Vein endothelial cell (primary cell): ENCODE measurements at places on chromosomes 3 and 15. TPM values are rescaled to one million over a fixed set of nuclear protein-coding genes. Genes with fewer than 3 reads are reported as not detected.

The FBN1 gene
- total RNA-seq: 103 and 127 TPM in 2 replicates

The ROPN1 gene
- total RNA-seq: not detected in 2 replicates

The FBXW12 gene
- not detected in 2 replicates for total RNA-seq

The CIB2 gene
- 1.2 and 2.9 TPM in 2 replicates for total RNA-seq

The SAMMSON gene
- total RNA-seq: not detected in 2 replicates

The RPUSD2 gene
- 11.2 and 12.7 TPM in 2 replicates for total RNA-seq

The MBNL1 gene
- total RNA-seq: 609 and 846 TPM in 2 replicates

The GOLGA8S gene
- not detected in 2 replicates for total RNA-seq

The ARF4 gene
- total RNA-seq: 247 and 267 TPM in 2 replicates

The DENND4A gene
- total RNA-seq: 30.2 and 31.4 TPM in 2 replicates

The ISLR gene
- total RNA-seq: under 0.01 and 0.76 TPM in 2 replicates

The OR5H2 gene
- not detected in 2 replicates for total RNA-seq

The GOLGA8K gene
- total RNA-seq: 0.48 and 0.65 TPM in 2 replicates

The ALDH1L1 gene
- total RNA-seq: not detected in 2 replicates

The CFAP20DC gene
- 1.2 and 1.3 TPM in 2 replicates for total RNA-seq

The PCSK6 gene
- total RNA-seq: 1.6 and 3.3 TPM in 2 replicates

The ST3GAL6 gene
- 3.3 and 6.0 TPM in 2 replicates for total RNA-seq

The RNU5B-1 gene
- not detected in 2 replicates for total RNA-seq

The GOLGA6D gene
- not detected in 2 replicates for total RNA-seq

The TRIM71 gene
- not detected in 2 replicates for total RNA-seq

The STRC gene
- not detected in 2 replicates for total RNA-seq

The CLDN16 gene
- total RNA-seq: under 0.01 TPM in 2 replicates

The EFHB gene
- total RNA-seq: 0.33 TPM in 1 of 2 replicates, not detected in the other

The KY gene
- not detected in 2 replicates for total RNA-seq

The PRSS50 gene
- not detected in 2 replicates for total RNA-seq

The GOLGA8M gene
- total RNA-seq: 1.6 TPM in 1 of 2 replicates, not detected in the other

The SLCO3A1 gene
- 0.65 and 1.4 TPM in 2 replicates for total RNA-seq

The USP4 gene
- 25.2 and 27.6 TPM in 2 replicates for total RNA-seq

The DZIP1L gene
- total RNA-seq: 3.9 and 8.0 TPM in 2 replicates

The C3orf22 gene
- not detected in 2 replicates for total RNA-seq

The THAP10 gene
- 1.6 and 2.8 TPM in 2 replicates for total RNA-seq

The TJP1 gene
- total RNA-seq: 152 and 153 TPM in 2 replicates

The ECE2 gene
- total RNA-seq: not detected in 2 replicates

The TNNC1 gene
- not detected in 2 replicates for total RNA-seq

The ADGRG7 gene
- not detected in 2 replicates for total RNA-seq

The TRIM42 gene
- total RNA-seq: not detected in 2 replicates

The RBP2 gene
- not detected in 2 replicates for total RNA-seq

The HCLS1 gene
- 31.7 and 34.3 TPM in 2 replicates for total RNA-seq

The THRB gene
- total RNA-seq: 0.19 and 0.33 TPM in 2 replicates

The GPX1 gene
- total RNA-seq: 353 and 398 TPM in 2 replicates

The TMEM212 gene
- not detected in 2 replicates for total RNA-seq

The SLC38A3 gene
- total RNA-seq: not detected in 2 replicates

The MLF1 gene
- total RNA-seq: 7.5 and 7.9 TPM in 2 replicates

The CYP19A1 gene
- not detected in 2 replicates for total RNA-seq

The INSYN1 gene
- total RNA-seq: 0.10 and 0.65 TPM in 2 replicates

The CIDEC gene
- not detected in 2 replicates for total RNA-seq

The MYZAP gene
- total RNA-seq: 12.7 and 14.4 TPM in 2 replicates

The CCR4 gene
- 0.10 TPM in 1 of 2 replicates, not detected in the other for total RNA-seq

The CHRNA7 gene
- total RNA-seq: 0.33 and 1.4 TPM in 2 replicates

The SH2D7 gene
- not detected in 2 replicates for total RNA-seq
